Astrocyte (in vitro differentiated cells and primary cell): ENCODE measurements at places on chromosomes 11 and 22.

- no peak for DNase-seq
These were observed 48.8 kb upstream of the LARGE1 start for GRCh38 chr22:33969045-33969444.

- DNase-seq = no peak
These were observed 15.5 kb upstream of the MMP1 start for GRCh38 chr11:102813484-102813883.

DNA sequence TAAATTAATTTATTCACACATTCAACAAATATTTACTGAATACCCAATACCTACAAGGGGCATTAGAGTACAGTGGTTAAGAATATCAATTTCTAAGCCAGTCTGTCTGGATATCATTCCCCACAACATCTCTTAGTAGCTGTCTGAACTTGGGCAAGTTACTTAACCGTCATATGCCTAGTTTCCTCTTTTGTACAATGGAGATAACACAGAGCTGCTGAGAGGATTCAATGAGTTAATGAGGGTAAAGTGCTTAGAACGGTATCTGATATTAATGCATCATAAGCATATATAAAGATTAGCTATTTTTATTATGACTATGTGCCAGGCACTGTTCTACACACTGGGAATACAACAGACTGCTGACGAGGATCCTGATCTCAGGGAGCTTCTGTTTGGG, 116.4 kb downstream of the APOL5 start:
- DNase-seq = no peak

DNA sequence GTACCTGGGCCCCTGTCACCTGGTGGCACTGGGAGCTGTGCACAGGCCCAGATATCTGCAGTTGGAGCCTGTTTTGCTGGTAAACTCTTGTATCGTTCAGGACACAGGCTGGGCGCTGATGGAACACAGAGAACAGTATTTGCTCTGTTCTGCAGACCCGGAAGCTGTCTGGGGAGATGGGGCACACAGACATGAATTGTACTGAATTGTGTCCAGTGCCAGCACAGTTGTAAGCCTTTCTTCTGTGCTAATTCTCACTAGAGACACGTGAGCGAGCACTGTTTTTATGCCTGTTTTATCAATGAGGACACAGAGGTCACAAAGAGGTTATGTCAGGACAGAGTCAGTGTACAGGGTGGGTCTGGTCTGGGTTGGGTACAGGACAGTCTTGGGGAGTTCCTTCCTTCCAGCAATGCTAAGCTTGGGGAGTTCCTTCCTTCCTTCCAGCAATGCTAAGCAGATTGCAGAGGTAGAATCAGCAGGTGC, 24.4 kb upstream of the ACR start:
- DNase-seq = no peak

DNA sequence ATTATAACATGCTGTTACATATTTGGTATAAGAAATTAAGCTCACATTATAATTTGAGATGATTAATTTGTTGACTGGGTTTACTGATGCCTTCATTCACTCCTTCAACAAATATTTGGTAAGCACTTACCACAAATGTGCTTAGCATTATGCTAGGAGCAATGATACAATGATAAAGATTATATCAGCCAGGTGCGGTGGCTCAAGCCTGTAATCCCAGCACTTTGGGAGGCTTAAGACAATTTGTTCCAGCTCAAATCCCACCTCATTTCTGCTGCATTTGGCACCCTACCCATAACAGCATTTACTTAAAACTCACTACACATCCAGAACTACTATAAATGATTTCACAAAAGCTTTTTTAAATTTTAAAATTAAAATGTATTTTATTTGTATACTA, 1263.6 kb upstream of the RAG2 start:
- no peak for DNase-seq

- DNase-seq = no peak
These were observed 4.6 kb upstream of the CABP7 start for GRCh38 chr22:29715240-29715639.

DNA sequence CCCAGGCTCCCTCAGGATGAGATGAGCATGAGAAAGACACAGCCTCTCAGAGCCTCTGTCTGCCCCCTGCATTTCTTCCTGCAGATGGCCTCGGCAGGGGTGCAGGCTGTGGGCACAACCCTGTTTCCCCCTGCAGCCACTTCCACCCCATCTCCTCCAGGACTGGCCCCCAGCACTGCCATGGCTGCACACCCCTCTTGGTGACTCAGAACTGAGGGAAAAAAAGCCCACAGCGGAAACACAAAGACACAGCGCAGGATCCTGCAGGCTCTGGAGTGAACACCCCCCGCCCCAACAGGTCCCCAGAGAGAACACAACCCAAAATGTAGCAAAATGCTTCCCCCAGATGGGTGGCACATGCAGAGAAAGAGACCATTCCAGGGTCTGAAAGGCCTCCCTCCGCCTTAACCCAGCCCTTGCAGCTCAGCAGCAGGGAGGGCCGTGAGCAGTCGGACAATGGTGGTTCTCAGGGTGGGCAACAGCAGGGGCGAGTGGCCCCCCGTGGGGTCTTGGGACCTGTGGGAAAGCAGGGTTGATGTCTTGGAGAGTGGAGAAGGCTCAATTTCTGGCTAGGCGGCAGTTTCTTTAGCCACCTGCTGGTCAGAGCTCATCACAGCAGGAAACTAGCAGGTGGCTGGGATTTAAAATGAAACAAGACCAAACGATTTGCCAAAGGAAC, 8.0 kb downstream of the TUBGCP6 start:
- no peak for DNase-seq

GRCh38 chr22:31055117-31055634, 25.9 kb upstream of the SMTN start:
- no peak for DNase-seq

DNA sequence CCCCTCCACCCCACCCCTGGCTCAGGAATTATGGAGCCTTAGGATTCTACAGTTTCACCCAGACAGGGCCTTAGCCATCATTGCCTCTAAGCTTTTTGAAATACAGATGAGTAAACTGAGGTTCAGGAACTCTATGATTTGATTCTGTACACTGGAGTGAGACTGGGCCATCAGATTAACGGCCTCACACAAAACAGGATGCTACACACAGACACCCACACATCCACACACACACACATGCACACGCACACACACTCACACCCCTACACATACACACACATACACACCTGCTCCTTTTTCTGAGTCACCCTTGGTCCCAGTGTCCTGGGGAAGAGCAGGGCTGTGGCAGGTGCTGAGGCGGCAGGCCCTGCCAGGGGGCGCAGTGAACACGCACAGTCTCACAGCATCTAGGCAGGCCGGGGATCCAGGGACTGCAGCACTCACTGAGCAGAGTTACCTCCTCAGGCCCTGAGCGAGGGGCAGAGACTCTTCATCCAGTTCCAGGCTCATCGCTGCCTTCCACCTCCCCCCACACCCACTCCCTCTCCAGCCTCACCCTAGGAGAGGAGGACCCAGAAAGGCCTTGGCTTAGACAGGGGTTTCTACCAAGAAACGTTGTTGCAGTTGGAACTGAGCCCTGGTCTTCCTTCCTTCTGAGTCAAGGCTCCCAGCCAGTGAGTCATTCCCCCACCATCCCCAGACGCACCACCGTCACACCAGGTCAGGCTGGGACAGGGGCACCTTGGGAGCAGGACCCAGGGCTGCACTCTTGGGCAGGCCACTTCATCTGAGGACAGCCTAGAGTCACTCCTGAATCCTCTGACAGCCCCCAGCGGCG, 89.8 kb upstream of the PARVA start:
- peak; percentile 99 for DNase-seq

DNA sequence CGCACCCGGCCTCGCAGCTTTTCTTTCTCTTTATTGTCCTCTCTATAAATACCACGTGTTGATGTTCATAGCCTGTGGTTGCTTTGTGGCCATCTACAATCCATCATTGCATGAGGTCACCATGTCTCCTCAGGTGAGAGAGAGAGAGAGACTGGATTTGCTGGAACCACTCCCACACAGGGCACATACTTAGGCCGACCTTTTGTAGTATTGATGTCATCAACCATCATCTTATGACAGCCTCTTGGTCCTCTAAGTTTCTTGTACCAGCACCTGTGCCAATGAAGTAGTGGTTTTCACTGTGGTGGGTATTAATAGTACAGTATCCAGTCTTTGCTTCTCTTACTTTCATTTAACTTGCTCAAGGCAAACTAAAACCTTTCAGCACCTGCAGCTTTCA, 22.8 kb upstream of the P2RY6 start:
- DNase-seq = peak; percentile 86

DNA sequence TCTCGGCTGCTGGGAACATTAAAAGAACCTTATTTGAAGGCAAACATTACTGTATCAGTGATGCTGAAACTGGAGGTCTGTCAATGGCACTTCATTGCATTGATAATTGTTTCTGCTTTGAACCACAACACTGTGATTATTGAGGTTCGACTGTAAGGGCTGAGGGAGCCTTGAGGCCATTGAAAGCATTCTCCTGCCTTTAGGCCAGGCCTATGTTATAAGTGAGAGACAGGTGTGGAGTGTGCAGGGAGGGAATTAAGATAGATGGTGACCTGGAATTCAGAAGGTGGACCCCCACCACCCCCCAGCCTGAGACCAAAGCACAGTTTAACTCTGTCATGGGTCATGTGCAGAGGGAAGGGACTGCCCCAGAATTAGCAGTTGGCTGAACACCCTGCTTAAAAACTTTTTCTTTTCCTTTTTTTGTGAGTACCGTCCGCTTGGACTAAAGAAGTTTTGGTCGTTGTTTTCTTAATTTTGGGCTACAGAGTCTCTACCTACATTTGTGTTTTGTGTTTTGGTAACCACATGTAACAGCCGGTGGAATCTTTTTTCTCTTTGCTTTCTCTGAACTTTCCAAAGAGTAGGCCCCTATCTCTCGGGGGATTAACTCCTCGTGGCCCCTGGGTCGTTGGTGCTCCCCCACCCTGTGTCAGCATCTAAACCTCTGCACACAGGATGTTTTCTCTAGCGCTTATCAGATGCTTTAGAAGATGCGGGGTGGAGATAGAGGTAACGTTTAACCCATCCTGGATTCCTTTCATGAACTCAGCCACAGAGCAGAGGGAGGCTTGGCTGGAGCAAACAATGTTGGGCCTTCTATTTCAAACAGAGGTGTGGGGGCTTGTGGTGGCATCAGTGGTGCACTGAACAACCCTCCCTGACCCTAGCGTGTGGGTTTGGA, 43.7 kb downstream of the ZBTB16 start:
- no peak for DNase-seq

- no peak for DNase-seq
These were observed 118.7 kb downstream of the ST3GAL4 start for GRCh38 chr11:126474220-126474619.

- DNase-seq = no peak
These were observed 11.5 kb downstream of the P2RX3 start for GRCh38 chr11:57349491-57350274.

DNA sequence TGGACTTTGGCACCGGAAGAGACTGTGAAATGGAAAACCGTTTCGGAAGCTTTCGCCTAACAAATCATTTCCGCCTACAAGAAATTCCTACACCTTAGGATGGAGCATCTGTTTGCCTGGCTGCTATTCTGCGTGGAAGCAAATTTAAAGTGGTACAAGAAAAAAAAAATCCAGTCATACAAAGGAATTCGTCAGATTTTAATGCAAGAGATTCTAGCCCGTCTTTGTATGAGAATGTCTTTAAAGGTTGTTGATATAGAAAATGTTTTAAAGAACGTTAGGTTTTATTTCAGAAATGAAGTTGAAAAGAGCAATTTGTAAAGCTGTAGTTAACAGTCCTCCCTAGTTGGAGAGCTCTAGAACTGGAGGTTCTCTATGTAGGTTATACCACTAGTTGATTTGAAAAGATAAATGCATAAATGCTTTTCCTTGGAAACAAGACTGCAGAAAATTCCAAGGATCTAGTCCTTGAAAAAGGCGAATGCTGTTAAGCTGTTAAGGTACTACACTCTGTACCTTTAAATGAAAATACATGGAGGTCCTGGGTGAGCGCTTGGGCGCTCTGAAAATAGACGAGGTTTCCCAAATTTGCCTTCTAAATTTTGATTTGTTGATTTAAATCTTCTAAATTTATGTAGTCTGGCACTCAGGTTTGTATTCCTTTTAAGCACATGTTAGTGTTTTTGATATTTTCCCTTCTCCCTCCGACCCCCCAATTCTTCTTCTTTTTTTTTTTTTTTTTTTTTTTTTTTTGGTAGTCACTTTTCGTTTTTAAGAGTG, 2.4 kb downstream of the NCR3LG1 start:
- DNase-seq = no peak

GRCh38 chr11:109819410-109819809, 273.8 kb upstream of the ZC3H12C start:
- DNase-seq = no peak
